Mesenteric fat pad (tissue), 1 donor: ENCODE measurements at places on chromosomes 6 and 20. TPM values are rescaled to one million over a fixed set of nuclear protein-coding genes. Genes with fewer than 3 reads are reported as not detected.

The WFDC5 gene
- not detected for total RNA-seq

The SSTR4 gene
- total RNA-seq: not detected

- no peak for DNase-seq
Measured at GRCh38 chr20:10110151-10110550, 75.4 kb downstream of the ANKEF1 start.

GRCh38 chr6:159282421-159282820 is 113.2 kb downstream of the FNDC1 start:
- no peak for DNase-seq

DNA sequence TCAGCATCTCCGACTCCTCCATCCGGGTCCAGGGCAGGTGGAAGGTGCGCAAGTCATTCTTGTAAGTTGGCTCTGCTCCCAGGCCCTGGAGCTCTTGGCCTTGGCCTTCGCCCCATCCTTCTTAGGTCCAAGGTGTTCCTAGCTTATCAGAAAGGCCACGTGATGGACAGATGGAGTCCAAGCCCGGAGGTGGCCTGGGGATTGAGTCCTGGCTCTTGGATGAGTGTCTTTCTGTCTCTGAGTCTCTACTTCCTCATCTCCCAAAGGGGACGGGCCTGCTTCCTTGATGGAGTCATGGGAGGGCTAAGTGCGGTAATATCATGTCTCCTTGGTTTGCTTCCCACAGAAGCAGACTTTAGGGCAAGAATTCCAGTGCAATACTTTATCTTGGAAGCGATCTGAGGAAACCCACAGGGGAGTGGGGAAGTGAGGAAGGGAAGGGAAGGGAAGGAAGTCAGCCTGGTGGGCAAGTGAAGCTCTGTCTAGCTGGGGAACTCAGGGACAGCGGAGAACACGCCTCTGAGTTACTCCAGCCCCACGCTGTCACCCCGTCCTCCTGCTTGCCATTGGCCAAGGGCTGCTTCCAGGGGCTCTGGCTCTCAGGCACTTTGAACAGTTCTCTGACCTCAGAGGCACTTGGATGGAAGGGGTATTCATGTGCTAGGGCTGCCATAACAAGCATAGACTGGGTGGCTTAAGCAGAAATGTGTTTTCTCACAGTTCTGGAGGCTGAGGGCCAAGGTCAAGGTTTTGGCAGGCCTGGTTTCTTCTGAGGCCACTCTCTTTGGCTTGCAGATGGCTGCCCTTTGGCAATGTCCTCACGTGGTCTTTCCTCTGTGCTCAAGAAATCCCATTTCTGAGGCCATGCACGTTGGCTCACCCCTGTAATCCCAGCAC is 4.8 kb downstream of the LBP start:
- no peak for DNase-seq
